ENCODE measurements at places on chromosomes 12 and 14. TPM values are rescaled to one million over a fixed set of nuclear protein-coding genes. Genes with fewer than 3 reads are reported as not detected.

Gene GAS2L3
- total RNA-seq: not detected

Gene CLEC4C
- not detected for total RNA-seq

Gene SYCP3
- total RNA-seq: not detected

Gene GPR162
- 8.7 TPM for total RNA-seq

Gene ALDH1L2
- 0.23 TPM for total RNA-seq

Gene C1R
- total RNA-seq: 1.3 TPM

Gene WNT5B
- 29.2 TPM for total RNA-seq

Gene PPP4R4
- 2.0 TPM for total RNA-seq

Gene GPR132
- total RNA-seq: 0.21 TPM

Gene GUCY2C
- total RNA-seq: 0.17 TPM

Gene TNS2
- 32.5 TPM for total RNA-seq

Gene SLC39A5
- 0.71 TPM for total RNA-seq

Gene PROX2
- total RNA-seq: 0.03 TPM

Gene ARMH4
- total RNA-seq: 1.5 TPM

Gene GNB3
- 1.6 TPM for total RNA-seq

Gene TPPP2
- total RNA-seq: not detected

Gene SMCO3
- total RNA-seq: not detected

Gene GSG1
- total RNA-seq: not detected

Gene KERA
- total RNA-seq: not detected

Gene ORAI1
- total RNA-seq: 31.8 TPM

Gene TXNDC16
- total RNA-seq: 1.8 TPM

Gene RNASE4
- 0.82 TPM for total RNA-seq

Gene ANKRD33
- not detected for total RNA-seq

Gene ARHGAP9
- total RNA-seq: 3.3 TPM

Gene TGM1
- total RNA-seq: 0.76 TPM

Gene PLEK2
- total RNA-seq: 2.3 TPM

All from HT1080 (cell line).